ENCODE measurements at places on chromosomes 6 and 20.

- no peak for DNase-seq
These were observed 179.4 kb downstream of the FOXC1 start for GRCh38 chr6:1789092-1789491.

GRCh38 chr6:26017632-26017966 is 55.0 kb downstream of the TRIM38 start:
- peak; percentile 57 for DNase-seq

DNA sequence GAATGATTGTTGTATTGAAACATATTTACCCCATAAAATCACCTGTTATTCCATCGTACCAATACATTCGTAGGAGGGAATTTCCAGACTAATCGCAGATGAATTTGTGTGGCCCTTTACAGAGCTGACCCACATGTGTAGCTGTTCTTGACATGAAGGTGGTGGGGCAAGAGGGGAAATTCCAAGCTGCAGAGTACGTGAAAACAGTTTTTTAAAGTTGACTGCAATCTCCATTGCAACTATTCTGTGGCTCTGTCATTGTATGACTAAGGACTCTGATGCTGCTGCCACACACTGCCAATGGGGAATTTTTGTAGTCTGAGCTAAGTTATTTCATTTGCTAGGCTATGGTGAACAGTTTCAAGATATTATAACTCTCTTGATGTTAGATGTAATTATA is 46.4 kb upstream of the ADTRP start:
- DNase-seq: no peak

DNA sequence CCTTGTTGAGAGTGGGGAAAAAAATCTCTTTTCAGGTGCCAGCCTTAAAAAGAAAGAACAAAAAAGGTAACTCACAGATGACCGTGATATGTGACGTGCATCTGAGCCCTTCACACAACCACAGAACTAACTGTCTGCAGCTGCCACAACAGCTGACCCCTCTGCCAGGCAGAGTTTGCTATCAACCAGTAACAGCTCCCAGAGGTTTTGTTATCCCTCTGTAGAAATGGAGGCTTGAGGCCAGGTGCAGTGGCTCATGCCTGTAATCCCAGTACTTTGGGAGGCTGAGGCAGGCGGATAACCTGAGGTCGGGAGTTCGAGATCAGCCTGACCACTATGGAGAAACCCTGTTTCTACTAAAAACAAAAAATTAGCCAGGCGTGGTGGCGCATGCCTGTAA is 42.8 kb downstream of the SLC52A3 start:
- DNase-seq: no peak

DNA sequence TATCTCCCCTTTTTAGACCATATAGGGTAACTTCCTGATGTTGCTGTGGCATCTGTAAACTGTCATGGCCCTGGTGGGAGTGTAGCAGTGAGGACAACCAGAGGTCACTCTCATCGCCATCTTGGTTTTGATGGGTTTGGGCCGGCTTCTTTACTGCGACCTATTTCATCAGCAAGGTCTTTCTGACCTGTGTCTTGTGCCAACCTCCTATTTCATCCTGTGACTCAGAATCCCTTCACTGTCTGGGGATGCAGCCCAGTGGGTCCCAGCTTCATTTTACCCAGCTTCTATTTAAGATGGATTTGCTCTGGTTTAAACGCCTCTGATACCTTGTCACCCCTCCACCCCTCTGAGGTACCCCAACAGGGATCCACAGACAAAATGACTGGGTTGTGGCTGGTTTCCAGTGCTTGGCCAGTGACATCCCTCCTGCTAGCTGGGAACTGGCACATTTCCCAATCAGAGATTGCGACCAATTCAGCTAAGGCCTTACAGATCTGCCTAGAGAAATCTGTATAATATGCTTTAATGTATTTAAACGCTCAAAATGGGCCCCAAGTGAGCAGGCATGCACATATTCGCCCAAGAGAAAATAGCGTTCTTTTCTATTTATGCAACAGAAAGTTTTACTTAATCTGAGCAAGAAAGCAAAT is 315.6 kb upstream of the QKI start:
- DNase-seq: no peak

- no peak for DNase-seq
These were observed 116.2 kb upstream of the JAG1 start for GRCh38 chr20:10790013-10790412.

DNA sequence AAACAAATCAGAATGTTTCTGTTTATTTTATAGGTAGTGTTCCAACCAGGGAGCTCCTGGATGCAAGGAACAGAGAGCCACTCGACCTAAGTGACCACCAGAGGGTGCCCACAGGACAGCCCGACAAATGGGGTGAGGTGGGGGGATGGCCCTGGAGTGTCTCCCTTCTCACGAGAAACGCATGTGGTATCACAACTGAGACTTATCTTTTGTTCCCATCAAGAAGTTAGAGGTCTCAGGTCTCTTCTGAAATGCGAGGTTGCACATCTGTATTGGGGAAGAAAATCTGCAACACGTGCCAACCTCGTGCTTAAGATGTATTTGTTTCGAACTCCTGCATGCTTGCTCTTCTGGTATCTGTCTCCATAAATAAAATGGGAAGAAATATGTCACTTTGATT is 104.0 kb downstream of the ISM1 start:
- no peak for DNase-seq

DNA sequence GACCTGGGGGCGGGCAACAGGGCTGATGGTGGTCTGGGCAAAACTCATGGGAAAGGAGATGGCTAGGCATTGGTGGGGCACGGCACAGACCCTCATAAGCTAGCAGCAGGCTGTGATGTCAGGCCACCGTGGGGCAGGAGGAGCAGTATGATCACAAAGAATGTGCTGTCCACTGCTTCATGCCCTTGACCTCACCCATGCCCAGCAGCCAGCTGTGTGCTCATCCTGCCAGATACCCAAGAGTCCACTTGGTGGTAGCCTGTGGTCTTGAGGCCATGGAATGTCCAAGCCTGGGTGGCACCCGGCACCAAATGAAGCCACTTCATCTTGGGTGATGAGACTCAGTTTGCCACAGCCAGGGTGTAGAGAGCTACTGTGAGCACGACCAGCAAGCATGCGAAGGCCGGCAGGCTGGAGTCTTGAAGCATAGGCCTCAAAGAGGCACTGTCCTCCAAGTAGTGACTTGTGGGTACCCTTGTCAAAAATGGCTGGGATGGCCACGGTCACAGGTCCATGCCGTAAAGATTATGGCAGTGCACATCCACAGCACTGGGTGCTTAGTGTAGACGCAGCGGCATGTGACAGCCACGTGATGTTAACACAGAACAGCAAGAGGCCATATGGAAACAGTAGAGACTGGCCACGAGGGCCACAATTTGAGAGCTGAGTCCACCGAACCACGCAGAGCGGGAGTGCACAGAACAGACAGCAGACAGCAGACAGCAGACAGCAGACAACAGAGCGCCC is 19.0 kb downstream of the PLAGL2 start:
- no peak for DNase-seq

DNA sequence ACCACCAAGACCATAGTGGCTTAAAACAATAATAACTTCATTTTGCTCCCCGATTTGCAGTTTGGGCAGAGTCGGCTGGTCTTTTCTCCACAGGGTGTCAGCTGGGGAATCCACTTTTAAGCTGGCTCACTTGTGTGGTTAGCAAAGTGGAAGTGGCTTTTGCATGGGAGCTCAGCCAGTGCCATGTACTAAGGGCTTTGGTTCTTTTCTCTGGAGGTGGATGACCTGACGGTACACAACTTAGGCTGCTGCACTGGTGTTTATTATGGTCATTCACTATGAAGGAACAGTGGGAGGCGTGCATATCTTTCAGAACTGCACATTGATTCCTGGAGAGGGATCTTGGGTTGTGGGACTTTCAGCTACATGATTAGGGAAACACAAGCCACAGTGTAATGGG is 141.0 kb downstream of the OR2B2 start:
- no peak for DNase-seq

DNA sequence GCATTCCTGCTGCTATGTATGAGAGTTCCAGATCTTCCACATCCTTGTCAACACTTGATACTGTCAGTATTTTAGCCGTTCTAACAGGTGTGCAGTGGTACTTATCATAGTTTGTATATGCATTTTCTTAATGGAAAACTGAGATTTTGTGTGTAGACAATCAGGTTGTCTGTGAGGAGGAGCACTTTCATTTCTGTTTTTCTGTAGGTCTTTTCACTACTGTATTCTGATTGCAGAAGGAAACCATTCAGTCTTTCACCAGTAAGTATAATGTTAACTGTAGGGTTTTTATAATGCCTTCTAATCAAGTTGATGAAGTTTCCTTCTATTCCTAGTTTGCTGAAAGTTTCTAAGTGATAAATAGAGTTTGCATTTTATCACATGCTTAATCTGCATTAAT is 107.5 kb downstream of the C6orf58 start:
- no peak for DNase-seq

GRCh38 chr6:15269011-15269410 is 23.1 kb downstream of the JARID2 start:
- no peak for DNase-seq

DNA sequence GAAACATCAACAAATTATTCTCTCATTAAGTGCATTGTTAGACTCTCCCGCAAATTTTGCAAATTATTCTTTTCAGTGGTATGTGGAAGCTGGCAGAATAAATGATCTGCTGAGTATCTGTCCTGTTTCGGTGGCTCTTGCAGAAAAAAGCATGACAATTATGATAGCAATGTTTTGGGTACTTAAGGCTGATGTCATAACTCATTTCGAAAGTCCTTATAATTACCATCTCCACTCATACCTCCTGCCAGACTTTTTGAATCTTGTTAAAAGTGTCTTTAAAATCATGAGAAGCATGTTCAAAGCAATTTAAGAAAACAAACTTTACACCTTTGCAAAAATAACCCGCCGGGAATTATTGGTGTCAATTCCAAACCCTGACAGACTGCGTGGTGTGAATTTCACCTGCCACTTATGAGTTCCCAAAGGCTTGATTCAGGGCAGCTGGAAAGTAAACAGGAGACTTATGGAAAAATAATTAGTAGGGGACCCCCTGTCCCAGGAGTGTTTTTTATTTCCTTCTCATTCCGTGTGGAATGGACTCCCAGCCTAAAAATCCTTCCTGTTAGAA is 87.6 kb upstream of the E2F3 start:
- no peak for DNase-seq

DNA sequence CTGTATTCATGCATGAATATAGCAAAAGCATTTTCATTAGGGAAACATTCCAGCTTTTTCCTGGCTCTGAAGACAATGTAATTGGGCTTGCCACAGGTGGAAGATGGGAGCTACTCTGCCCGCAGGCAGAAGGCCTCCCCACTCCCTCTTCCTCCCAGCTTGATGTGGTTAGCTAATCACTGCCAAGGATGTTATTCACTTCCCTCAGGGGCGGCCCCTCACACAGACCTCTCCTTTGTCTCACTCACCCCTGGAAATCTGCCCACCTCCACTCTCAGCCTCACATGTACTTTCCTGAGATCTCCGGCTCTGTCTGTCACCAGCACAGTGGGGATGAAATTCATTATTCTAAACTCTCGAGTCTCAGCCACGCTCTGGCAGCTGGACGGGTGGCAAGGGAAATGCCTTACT is 100.7 kb downstream of the ANKRD60 start:
- no peak for DNase-seq

DNA sequence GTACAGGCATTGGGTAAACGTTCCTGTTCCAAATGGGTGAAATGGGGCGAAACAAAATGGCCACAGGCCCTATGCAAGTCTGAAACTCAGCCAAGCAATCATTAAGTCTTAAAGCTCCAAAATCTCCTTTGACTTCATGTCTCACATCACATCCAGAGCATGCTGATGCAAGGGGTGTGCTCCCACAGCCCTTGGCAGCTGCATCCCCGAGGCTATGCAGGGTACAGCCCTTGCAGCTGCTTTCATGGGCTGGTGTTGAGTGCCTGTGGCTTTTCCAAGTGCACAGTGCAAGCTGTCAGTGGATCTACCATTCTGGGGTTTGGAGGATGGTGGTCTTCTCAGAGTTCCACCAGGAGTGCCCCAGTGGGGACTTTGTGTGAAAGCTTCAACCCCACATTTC is 270.0 kb upstream of the CDYL start:
- DNase-seq: no peak

DNA sequence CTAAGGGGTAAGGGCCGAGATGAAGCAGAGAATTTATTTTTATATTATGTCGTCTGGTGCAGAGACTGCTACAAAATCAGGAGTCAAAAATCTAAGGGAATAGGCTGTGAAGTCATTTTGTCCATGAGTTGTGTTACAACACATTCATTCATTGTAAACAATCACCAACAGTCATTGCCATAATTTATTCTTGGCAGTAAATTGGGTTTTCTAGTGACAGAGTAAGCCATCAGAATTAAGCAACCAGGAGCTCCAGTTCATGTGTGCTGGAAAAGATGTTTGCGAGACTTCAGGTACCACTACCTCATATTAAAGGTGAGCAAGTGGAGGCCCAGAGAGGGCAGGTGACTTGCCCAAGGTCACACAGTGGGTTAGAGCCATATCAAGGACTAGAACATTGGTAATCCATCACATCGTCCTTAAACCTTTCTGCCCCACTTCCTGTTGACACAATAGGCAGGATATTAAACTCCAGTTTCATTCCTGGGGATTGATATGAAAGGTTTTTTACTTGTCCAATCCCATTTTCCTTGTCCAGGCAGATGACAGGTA is 46.0 kb downstream of the E2F3 start:
- DNase-seq: no peak

GRCh38 chr6:37242429-37243052 is 15.0 kb upstream of the TBC1D22B start:
- no peak for DNase-seq

DNA sequence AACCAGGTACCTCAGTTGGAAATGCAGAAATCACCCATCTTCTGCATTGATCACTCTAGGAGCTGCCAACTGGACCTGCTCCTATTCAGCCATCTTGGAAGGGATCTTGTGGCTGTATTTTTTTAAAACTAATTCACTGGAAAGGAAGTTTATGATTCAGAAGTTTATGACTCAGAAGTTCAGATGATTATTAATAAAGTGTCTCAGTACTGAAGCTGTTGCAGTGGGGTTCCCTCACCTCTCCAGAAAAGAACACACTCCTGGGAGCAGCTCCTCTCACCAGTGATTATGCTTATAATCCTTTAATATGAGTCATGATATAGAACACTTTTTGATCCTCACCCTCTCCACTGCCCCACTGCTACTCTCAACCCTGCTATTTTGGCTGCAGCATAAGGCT is 291.2 kb upstream of the HS3ST5 start:
- DNase-seq: no peak

DNA sequence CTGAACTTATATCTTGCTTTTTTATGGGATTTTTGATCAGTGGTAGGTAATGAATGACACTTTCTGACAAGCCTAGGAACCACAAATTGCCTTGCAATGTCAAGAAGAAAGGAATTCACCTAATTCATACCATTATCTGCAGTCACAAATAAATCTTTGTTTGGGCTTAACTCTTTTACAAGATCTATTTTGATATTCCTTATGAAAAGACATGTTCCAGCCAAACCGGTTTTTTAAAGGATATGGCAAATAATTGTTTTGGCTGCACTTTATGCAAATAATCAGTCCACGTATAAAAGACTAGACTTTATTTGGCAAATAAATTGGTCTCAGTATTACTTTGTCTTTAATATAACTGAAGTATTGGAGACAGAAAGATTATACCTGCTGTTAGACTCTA is 771.7 kb upstream of the ADGRB3 start:
- DNase-seq: no peak

All from activated CD4-positive, CD25-positive, alpha-beta regulatory T cell treated with anti-CD3 and anti-CD28 coated beads, Interleukin-2, amount 50 U/mL, for 16 hours (primary cell).